CD4-positive, alpha-beta T cell treated with Interleukin-12 subunit alpha and Interleukin-12 subunit beta, for 1 hour (primary cell): ENCODE measurements at places on chromosomes 4 and X.

- DNase-seq, result no peak
These were observed 20.5 kb downstream of the UGT2B7 start for GRCh38 chr4:69116645-69117321.

GRCh38 chr4:153573881-153574802 lies 108.0 kb downstream of the TMEM131L start:
- peak; percentile 74 for DNase-seq

- DNase-seq, result no peak
These were observed 164.1 kb upstream of the TTC29 start for GRCh38 chr4:147109800-147110199.

- DNase-seq, result no peak
These were observed 6.5 kb upstream of the GLRA3 start for GRCh38 chr4:174835536-174835935.

- peak; percentile 23 for DNase-seq
These were observed at the start of gene ELOVL6 for GRCh38 chr4:110198435-110199416. Gene ELOVL6, minus strand, starts transcription at chr4:110198615. Its CDS starts 280 bp downstream, at chr4:110198335.

DNA sequence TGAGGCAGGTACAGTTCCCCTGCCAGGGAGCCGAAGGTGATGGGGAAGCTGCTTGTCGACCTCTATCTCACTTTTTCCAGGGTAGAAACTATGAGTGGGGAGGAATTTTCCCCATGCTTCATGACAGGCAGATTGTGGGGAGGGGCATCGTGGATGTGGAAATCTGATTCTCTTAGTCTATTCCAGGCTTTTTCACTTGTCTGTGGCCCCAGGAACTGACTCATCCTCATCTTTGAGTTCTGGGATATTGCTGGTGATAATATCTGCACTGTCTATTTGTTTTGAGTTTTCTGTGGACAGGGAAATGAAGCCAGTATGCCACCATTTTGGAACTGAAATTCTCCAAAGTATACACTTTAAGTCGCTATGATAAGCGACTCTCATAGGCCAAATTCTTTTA lies 7.6 kb upstream of the TLR2 start:
- no peak for DNase-seq

DNA sequence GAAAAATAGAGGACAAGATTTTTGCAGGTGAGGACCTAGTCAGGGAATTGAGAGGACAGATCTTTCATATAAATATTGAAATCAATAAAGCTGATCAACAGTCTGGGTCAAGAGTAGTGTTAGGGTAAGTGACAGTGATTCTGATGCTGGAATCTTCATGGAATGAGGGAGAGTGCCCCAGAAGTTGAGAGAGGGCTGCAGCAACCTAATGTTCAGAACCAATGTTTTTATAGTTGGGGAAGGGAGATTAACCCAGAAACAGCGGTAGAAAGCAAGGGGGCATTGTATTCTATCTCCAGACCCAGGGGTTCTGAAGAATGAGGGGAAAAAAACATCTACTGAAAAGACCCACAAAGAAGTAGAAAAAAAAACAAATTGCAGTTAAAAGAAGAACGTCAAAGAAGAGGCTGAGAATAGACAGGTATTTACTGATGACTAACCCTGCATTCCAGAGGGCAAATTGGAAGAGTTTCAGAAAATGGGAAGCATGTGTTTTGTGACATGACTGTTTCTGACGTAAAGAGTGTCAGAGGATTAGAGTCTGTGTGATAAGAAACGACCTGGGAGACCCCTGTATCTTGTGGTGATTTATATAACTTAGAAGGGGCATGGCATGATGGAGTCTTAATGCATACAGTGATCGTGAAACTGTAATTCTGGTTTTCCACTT lies 819.6 kb upstream of the EPHA5 start:
- no peak for DNase-seq

DNA sequence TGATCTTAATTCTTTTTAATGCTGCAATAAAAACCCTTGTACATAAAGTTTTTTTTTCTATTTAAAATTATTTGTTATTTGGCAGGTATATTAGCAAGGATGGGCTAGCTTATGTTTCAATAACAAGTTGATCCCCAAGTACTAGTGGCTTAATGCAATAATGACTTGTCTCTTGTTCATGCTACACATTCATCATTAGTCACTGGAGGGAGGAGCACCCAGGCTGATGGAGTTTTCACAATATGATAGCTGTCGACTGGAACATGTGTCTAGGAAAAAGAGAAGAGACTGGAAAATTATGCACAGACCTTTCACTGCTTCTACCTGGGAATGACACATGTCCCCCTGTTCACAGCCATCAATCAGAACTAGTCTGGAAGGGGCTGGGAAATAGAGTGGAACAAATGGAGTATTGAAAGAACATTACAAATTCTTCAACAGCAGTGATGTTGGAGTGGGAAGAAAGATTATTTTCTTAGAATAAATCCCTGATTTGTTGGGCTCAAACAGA lies 387.9 kb upstream of the RPS6KA3 start:
- DNase-seq, result no peak

- DNase-seq, result no peak
These were observed 648.8 kb downstream of the IQCM start for GRCh38 chr4:149166876-149167275.

DNA sequence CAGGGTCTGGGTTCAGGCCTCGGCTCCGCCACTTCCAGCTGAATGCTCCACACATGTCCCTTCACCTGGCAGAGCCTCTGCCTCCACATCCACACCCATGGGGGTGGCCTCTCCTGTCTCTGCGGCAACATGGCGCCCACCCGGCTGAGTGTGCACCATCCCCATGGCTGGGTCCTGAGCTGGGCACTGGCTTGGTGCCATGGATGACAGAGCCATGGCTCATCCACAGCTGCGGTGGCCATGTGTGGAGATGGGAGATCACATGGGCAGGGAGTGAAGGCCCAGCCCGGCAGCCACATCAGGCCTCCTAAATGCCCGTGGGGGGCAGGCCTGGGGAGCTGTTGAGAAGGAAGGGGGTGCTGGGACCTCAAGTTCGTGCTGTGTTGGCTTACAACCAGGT lies 213.7 kb downstream of the AFAP1 start:
- no peak for DNase-seq

- no peak for DNase-seq
These were observed 28.4 kb downstream of the DDX60L start for GRCh38 chr4:168451744-168452390.

DNA sequence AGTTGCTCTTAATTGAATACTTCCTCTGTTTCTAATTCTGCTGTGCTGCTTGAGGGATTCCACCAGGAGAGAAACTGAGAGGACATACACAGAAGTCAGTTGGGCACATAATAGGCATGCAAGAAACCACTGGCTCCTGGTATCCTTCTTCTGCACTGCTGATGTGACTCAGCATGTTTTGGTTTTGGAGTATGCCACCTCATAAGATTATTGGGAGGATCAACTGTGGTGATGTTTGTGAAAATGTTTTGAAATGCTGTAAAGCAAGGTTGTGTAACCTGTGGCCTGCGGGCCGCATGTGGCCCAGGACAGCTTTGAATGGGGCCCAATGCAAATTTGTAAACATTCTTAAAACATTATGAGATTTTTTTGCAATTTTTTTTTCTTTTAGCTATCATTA lies 119.6 kb downstream of the GATB start:
- no peak for DNase-seq

GRCh38 chrX:77415882-77416281 lies 31.3 kb upstream of the FGF16 start:
- DNase-seq, result no peak

DNA sequence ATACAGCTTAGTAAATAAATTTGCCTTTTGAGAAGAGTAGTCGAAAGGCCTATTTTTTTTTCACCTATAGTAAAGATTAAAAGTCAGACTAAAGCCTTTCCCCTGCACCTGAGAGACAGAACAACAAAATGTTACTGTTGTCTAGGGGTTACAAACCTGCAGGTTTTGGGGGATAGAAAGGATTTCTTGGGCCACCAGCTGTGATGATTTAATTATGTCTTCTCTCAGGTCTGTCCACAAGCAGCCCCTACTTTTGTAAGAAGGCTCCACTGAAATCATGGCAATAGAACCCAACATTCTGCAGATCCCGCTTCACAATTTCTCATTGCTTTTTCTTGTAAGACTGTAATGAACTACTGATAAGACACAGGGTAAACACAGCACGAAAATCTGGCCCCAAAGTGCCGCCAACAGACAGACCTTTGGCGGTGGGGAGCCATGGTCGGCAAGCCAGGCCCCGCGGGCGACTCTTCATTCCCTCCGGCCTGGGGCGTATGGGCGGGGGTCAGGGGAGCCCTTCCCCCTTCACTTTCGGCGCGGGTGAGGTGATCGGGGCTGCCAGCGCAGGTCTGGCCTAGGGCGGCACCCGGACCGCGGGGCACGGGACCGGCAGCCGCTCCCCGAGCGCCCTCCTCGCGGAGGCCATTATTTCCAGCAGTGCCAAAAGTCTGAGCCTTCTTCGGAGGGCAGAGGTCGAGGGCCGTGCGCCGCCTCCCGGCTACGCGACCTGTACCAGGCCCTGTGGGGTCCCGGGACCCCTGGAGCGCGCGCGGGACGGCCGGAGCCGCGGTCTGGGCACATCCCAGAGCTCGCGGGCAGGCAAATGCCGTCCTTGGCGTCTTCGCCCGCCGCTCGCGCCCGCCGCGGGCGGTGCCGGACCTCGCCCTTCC lies 812 bp upstream of the KDM6A start:
- peak; percentile 44 for DNase-seq

DNA sequence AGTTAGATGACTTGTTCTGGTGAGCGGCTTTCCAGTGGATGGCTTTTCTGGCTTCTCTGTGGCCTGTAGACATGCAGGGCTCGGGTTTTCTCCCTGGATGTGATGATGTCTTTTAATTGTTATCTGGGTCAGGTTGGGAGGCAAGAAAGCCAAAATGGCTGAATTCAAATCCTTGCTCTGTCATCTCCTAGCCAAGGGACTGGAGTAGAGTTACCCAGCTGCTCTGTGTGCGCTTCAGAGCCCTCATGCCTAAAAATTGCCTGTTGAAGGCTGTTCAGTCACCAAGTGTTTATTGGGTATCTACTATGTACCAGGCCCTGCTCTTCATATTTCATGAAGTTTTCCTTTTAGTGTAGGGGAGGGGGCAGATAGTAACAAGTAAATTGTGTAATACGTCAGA lies 7.3 kb downstream of the DCUN1D4 start:
- no peak for DNase-seq

DNA sequence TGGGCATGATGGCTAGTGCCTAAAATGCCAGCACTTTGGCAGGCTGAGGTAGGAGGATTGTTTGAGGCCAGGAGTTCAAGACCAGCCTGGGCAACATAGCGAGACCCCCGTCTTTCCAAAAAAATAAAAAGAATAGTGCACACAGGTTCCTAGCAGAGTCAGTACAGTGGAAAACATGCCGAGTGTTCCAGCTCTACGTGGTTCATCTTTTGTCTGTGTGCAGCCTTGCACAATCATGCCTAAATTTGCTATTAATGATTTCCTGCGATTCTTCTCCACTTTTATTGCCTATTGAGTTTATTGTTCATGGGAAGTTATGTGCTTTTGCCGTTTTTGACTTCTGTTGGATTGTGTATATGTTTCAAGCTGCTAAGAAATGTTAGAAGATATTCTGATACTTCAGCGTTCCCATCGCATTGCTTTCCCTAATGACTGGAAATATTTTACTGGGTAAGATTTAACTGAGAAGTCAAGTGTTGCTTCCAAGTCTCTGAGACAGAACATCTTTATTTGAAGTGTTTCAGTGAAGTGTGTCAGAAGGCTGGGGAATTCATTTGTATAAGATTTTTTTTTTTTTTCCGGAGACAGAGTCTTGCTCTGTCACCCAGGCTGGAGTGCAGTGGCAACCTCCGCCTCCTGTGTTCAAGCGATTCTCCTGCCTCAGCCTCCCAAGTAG lies 11.3 kb downstream of the DOCK11 start:
- DNase-seq, result no peak

- no peak for DNase-seq
These were observed 35.2 kb downstream of the SMIM20 start for GRCh38 chr4:25949173-25949748.

- DNase-seq, result peak; percentile 41
These were observed 110.3 kb upstream of the MAP3K15 start for GRCh38 chrX:19625612-19626011.

GRCh38 chr4:89331686-89332544 lies 24.3 kb upstream of the GPRIN3 start:
- DNase-seq, result no peak

DNA sequence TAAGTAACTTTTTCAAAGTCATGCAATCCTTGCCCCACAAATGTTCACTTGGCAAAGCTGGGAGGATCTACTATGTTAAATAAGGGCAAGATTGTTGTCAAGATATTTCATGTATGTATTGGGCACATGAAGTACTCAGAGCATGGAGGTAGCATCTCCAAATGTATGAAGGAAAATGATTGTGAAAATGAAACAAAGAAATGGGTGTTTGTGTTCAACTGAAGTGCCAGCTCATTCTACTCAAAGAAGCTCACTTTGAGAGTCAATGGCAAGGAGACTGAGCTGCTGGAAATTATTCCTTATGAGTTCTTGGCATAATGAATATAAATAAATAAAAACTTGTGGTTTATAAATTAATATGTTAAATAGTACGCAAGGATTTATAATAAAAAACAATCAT lies 124.5 kb upstream of the ARSJ start:
- no peak for DNase-seq

- DNase-seq, result no peak
These were observed 53.5 kb downstream of the PLAC1 start for GRCh38 chrX:134604701-134605311.

GRCh38 chrX:53544936-53545335 lies 110.8 kb upstream of the HSD17B10 start:
- DNase-seq, result no peak

- no peak for DNase-seq
These were observed 97.3 kb downstream of the SHROOM4 start for GRCh38 chrX:50716706-50717105.

GRCh38 chrX:323721-324628 lies 5.4 kb upstream of the GTPBP6 start:
- peak; percentile 47 for DNase-seq
